ENCODE measurements at places on chromosomes 4 and X.

- DNase-seq: no peak
Measured at GRCh38 chr4:87322754-87323153, at the start of gene HSD17B13. Gene HSD17B13 (minus strand): TSS chr4:87322882. CDS start chr4:87322841, 41 bp downstream.

- DNase-seq: no peak
Measured at GRCh38 chr4:89213382-89213701, 94.3 kb downstream of the GPRIN3 start.

DNA sequence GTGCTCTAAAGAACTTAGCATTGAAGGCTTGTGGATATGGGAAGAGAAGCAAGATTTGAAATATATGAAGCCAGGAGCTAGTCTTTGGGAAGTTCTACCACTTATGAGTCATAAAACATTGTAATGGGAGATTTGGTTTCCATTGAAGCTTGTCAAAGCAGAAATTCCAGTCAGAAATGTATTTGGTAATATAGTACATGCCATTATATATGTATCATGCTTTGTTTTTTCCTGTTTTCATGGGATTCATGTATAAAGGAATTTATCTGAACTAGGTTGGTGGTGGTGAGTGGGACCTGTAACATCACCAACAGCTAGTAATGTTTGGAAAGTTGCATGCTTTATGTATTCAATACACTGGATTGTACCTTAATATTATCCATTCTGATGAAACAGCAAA lies 14.6 kb upstream of the DCAF8L2 start:
- DNase-seq: no peak

DNA sequence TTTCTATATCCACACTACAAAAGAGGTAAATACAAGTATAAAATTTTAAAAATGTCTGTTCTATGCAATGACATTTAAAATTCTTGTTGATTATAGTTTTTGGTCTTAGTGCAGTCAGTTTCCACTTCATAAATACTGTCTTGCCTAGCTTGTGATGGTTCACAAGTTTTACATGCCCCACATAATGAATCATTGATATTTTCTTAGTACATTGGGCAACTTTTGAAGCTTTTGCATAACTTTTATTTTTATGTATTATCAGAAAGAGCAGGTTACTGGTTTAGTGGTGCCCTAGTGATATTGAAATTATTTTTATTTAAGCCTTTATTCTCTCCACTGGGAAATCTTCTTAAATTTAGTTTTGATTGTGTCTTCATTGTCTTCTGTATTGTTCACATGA lies 388.0 kb downstream of the CCSER1 start:
- no peak for DNase-seq

DNA sequence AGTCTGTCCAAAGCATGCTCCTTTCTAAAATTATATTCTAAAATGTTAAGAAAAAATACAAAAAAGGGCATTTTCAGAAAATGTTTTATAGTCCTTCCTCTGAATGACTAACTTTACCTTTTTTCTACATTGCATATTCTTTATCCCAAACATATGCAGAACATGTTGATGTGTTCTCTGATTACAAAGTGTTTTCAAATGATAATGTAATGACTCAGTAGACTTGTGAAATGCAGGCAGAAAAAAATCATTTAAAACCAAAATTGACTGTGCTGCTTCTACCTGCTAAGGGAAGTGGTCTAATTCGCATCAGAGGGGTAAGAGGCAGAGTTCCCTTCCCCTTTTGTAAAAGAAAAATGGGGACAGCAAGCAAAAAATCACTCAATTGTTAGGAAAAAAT lies 22.7 kb upstream of the YTHDC1 start:
- DNase-seq: no peak

- no peak for DNase-seq
Measured at GRCh38 chr4:42871671-42872290, 20.7 kb upstream of the GRXCR1 start.

DNA sequence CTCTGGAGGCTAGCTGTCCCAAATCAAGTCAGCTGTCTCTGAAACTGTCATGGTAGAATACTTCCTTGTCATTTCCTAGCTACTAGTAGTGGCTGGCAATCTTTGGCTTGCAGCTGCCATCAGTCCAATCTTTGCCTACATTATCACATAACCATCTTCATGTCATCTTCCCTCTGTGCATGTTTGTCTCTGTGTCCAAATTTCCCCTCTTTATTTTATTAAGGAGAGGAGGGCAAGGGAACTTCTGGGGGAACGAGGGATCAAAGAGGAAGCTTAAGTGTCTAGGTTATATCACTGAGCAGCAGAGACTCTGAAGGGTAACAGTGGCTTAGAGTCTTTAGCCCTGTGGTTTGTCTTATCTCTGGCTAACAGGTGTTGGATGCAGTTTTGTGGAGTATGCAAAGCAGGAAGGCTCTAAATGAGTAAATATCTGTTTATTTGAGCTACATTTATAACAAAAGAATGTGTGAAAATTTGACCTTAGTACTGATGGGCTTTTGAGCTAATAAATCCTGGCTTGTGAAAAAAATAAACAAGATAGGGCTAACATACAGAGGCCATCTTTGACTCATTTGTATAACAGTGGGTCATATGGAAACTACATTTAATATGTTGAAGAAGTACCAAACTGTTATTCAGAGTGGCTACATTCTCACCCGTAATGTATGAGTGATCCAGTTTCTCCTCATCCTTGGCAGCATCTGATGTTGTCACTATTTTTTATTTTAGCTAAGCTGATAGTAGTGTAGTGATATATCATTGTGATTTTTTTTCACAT lies 49.4 kb upstream of the ENOX2 start:
- no peak for DNase-seq

DNA sequence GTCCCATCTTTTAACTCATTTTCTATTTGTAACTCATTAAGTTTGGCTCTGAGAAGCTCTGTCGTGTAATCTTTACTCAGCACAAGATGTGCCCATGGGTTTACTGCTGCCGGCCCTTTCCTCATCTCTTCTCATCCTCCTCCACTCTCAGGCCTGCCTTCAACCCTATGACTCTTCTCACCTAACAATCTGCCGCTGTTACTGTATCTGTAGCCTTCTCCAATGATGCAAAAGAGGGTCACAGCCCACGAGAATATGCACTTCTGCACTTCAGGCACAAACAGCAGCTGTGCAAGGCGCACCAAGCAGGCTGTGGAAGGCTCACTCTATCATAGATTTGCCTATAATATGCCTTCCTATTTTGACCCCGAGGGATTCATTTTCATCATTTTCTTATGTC lies 546.5 kb upstream of the GALNTL6 start:
- no peak for DNase-seq

- no peak for DNase-seq
Measured at GRCh38 chr4:46123913-46124755, at the start of gene GABRG1. Gene GABRG1 (minus strand): TSS chr4:46124054. CDS start chr4:46123913, 141 bp downstream.

DNA sequence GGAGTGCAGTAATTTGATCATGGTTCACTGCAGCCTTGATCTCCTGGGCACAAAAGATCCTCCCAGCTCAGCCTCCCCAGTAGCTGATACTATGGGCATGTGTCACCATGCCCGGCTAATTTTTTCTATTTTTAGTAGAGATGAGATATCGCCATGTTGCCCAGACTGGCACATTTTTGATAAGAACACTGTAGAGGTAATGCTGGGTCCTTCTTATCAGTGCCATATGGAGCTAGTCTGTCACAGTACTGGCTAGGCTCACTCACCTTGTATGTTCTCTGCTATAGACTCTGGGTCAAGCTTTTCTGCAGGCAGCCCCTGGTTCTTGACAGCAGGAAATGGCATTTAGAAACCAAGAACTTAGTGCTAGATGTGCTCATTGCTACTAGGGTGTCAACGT lies 53.9 kb downstream of the BCOR start:
- DNase-seq: no peak

DNA sequence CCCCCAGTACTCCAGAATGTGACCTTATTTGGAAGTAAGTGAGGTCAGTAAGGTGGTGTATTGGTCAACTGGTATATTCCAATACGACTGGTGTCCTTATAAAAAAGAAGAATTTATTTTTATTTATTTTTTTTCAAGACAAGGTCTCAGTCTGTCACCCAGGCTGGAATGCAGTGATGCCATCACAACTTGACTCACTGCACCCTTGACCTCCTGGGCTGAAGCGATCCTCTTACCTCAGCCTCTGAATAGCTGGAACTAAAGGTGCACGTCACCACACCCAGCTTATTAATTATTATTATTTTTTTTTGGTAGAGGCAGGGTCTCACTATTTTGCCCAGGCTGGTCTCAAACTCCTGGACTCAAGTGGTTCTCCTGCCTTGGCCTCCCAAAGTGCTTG lies 115.1 kb upstream of the PITX2 start:
- no peak for DNase-seq

DNA sequence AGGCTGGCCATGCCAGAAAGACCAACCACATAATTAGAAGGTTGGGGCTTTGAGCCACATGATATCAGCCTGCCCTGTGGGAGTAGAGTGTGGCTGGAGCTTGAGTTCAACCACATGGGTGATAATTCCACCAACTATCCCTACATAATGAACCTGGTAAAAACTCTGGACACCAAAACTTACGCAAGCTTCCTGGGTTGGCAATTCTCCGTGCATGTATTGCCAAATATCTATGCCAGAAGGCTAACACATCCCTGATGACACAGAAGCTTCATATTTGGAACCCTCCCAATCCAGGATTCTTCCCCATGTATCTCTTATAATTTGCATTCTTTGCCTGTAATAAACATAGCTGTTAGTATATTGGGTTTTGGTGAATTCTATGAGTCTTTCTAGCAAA lies 68.2 kb downstream of the FUNDC1 start:
- no peak for DNase-seq

DNA sequence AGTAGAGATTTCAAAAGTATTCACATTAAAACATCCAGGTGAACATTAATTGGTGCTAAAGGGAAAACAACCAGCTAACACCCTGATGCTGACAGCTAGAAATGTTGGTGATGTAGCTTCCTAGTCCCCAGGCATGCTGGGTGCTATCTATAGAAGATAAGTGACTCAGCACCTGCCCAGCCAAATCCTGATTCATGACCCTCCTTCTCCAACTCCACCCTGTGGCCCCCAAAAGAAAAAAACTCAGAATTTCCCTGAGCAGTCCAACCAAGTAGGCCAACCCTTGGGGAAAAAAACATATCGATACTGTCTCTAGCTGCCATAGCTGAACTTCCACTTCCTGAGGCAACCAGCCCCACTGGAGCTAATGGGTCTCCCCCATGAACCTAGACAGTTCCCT lies 197.6 kb upstream of the KLF3 start:
- no peak for DNase-seq

- no peak for DNase-seq
Measured at GRCh38 chr4:6093671-6094070, 75.4 kb upstream of the C4orf50 start.

- DNase-seq: no peak
Measured at GRCh38 chrX:46758163-46758955, 559 bp downstream of the SLC9A7 start.

DNA sequence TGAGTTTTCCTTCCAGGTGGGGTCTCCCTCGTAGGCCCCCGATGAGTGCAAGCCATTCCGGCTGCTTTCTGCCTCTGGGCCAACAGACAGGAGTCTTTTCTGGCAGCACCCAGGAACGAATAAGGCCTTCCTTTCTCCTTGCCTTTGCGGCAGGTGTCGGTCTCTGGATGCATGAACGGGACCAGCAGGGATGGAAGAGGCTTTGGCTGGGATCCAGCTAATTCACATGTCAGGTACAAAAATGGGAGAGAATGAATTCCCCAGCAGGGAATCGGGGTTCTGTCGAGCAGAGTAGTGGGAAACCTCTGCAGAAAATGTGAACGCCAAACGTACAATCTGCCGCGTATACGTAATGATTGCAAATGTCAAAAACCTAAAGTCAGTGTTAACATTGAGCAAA lies 146.1 kb upstream of the TBL1X start:
- no peak for DNase-seq

GRCh38 chr4:102754044-102754443 lies 6.7 kb downstream of the MANBA start:
- no peak for DNase-seq

DNA sequence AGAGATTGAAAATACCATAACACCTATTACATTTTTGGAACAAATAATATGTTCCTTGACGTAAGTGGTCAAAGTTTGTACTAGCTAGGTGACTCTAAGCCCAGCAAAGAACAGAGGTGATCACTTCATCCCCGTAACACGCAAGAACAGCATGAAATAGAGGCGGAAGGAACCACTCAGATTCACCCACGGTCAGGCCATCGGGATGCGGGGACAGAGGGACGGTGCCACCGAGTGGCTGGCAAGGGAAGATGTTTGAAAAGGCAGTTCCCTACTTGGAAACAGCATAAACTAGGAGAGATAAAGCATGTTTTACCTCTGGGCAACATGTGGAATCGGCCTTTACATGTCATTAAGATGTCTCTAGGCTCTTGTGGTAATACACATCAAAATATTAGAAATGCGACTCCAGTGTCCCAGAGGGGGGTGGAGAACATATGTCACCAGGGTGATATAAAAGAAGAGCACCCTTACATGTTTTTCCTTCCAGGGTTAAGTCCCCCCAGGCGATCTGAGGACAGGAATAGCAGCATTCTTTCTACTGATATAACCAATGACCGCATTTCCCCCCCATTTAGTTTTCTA lies 84.0 kb downstream of the PHKA2 start:
- DNase-seq: no peak

- no peak for DNase-seq
Measured at GRCh38 chr4:18858229-18858922, 836.8 kb upstream of the LCORL start.

- DNase-seq: no peak
Measured at GRCh38 chrX:17323397-17323796, 51.6 kb upstream of the NHS start.

- DNase-seq: no peak
Measured at GRCh38 chr4:174278467-174278866, 5.0 kb downstream of the FBXO8 start.

GRCh38 chr4:53914313-53915016 lies 149.9 kb downstream of the CHIC2 start:
- DNase-seq: no peak

DNA sequence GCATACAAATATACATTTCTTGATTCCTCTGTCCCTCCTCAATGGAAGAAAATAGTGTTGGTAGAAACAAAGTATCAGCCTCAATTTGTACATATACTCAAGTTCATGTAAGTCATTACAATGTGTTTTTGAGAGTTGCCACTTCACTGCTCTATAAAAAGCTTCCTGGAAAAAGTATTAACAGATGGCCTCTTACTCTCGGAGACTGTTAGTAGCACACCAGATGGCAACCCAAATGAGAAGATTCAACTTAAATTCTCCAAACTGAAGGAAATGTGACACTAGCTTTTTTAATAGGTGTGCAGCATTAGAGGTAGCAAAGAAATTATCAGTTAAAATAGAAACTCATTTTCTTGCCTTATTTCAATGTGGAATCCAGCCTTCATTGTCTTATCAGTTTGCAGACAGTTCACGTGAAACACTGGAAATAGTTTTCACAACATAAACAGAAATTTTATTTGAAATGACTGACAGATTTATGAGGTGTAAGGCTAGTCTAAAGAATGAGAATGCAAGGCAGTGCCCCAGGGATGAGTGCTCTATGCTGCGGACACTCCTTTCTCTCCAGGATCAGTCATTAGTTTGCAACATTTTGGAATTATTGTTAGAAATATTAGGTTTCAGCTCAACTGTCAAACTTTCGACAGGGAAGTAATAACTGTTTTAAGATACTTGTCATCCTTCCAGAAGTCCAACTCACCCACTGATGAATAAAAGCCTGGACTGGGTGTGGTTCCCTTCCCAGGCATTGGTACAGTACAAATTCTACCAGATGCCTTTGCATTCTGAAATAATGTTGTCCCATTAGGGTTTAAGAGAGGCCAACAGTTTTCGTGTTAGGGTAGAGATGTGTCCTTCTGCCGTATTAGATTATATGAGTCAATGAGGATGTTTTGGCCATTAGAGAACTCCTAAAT lies 50.9 kb downstream of the IDS start:
- DNase-seq: no peak

- no peak for DNase-seq
Measured at GRCh38 chr4:184750926-184751584, 17.2 kb upstream of the CENPU start.

- DNase-seq: no peak
Measured at GRCh38 chr4:153639833-153640802, 44.0 kb upstream of the TLR2 start.

All from stimulated activated CD8-positive, alpha-beta memory T cell treated with anti-CD3 and anti-CD28 coated beads, Interleukin-15, amount 100 ng/mL, for 4 hours (primary cell).